ENCODE measurements at places on chromosomes 1 and 21. TPM values are rescaled to one million over a fixed set of nuclear protein-coding genes. Genes with fewer than 3 reads are reported as not detected.

GRCh38 chr1:18722270-18722669 is 91.6 kb downstream of the PAX7 start:
- DNase-seq, result no peak

GRCh38 chr1:78620666-78621065 is 418 bp downstream of the IFI44L start:
- no peak for DNase-seq

GRCh38 chr21:46596201-46596600 is 8.7 kb downstream of the S100B start:
- no peak for DNase-seq

- no peak for DNase-seq
These were observed 78.1 kb downstream of the KCNJ15 start for GRCh38 chr21:38334866-38335265.

DNA sequence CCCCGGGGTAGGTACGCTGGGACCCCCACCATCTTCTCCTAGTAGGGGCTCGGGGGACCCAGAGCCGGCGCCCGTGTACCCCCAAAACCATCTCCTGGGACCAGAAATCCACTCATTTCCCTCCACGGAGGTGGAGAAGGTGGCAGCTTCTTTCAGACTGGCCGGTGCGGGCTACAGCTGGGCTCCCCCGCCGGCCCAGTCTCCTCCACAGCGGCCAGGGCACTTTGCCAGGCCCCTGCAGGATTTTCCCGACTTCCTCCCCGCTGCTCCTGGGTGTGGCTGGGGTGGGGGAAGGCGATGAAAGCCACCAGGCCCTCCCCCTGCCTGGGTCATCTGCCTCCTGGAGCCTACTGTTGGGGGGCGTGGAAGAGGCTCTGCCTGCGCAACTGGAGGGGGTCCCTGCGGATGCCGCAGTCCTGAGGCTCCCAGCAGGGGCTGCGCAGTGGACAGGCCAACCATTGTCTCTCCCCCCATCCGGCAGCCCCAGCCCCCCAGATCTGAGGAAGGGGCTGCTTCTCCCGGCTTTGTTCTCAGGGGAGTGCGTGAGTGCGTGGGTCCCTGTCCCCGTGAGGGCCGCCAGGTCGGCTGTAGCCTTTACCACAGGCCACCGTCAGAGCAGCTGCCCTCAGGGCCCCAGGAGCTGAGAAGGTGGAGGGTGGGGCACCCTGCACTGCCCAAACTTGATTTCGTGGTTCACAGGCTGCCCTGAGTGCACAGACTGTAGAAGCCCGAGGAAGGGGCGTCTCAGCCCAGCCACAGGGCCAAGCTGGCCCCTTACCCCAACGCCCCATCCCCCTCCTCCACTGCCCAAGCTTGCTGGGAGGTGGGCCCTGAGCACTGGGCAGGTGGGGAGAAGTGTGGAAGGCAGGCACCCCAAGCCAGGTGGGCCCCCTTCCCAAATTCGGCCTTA is 1.3 kb downstream of the AGRN start:
- peak; percentile 70 for DNase-seq

DNA sequence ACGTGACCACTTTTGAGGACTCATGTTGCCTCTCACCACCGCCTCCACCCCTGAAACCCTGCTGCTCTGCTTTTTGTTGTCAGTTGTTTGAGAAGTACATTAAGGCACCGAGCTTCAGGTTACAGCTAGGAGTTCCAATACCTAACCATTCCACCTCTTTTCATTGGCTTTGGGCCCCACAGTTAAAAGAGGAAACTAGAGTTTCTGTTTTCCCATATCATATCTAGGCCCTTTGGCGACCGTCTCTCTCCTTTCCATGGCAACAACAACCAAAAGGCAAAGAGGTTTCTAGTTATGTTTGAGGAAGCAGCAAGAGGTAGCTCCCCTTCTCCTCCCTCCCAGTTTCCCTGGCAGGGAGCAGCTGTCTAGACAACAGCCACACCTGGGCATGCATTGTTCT is 5.9 kb downstream of the ANKRD35 start:
- DNase-seq, result no peak

DNA sequence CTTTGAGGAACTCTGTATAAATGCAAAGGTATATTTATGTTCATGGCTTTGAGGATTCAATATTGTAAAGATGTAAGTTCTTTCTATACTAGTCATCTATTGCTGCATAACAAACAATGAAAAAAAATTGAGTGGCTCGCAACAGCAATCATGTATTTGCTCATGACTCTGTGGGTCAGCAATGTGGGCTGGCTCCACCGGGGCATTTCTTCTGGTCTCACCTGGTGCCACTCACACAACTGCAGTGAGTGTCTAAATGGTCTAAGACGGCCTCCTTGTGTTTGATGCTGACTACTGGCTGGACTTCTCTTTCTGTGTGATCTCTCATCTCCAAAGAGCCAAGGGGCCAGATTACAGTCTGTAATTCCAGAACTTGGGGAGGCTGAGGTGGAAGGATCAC is 45.1 kb upstream of the EXO1 start:
- DNase-seq, result no peak

- DNase-seq, result no peak
These were observed 158.6 kb downstream of the MIS18A start for GRCh38 chr21:32120230-32120629.

DNA sequence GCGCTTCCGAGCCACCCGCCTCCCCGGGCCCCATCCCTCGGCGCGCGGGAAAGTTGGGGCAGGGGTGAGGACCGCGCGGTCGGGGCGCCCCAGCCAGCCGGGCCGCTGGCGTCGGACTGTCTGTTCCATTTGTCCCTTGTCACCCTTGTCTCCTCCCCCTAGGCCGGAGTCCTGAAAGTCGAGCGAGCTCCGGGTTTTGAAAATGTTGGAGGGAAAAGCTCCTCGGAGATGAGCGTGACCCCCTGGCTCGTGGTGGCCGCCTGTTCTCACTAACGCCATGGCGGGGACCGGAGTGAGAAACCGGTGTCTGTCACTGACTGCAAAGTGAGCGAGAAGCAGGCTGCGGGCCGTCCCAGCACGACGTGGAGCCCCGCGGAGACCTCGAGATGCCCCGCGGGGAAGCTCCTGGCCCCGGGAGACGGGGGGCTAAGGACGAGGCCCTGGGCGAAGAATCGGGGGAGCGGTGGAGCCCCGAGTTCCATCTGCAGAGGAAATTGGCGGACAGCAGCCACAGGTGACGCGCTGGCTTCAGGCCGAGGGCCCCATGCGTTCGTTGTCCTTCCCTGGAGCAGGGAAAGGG is 491 bp downstream of the PER3 start:
- peak; percentile 7 for DNase-seq

- no peak for DNase-seq
These were observed 13.6 kb upstream of the PLPPR4 start for GRCh38 chr1:99250728-99251127.

GRCh38 chr1:152061952-152062351 is 25.1 kb upstream of the S100A11 start:
- DNase-seq, result no peak

DNA sequence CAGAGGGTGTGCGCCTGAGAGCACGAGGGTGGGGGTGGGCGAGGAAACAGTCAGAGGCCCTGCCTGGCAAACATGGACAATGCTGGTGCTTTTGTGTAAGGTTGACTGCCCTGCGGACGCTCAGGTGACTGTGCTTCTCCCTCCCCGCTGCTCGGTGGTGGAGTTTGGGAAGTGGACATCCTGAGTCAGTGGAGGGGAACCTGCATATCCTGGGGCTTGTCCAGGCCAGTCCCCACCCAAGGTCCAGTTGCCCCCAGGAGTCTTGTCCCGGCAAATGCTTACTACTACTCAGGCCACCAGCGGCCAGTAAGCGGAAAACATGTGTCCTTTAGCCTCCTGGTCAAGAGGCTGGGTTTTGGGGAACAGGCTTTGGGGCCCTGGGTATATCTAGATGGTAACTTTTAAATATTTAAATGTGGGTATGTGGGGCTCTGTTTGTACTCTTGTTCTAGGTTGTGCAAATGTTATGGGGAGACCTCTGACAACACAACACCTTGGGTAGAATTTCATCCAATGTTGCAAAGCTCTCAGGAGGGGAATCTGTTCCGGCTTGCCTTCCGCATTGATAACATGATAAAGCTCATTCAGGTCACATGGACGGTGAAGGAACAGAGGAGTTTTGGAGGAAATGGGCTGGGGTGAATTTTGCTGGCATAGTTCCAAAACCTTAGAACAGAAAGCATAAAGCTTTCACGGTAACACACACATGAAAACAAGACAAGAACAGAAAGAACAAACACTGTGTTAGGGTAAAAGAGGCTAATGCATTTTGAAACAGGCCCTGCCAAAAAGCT is 364.9 kb downstream of the PRDM2 start:
- no peak for DNase-seq

- peak; percentile 33 for DNase-seq
These were observed 219.1 kb upstream of the ZC3H12A start for GRCh38 chr1:37255136-37255795.

DNA sequence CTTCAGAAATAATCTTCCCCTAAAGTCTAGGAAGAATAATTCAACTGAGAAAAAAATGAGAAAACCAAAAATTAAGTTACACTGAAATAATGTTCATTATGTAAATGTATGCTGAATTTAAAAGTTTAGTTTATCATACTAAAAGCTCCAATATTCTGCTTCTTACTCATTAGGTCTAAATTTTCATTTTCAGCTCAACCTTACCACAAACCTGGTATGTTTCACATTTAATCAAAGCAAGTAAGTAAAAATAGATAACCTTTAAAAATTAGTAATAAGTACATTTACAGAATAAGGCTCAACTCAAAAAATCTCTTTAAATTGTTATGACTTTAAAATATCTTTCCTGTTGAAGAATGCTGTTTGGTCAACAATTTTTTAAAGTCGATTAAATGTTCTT is 15.0 kb downstream of the BTG3 start:
- DNase-seq, result no peak

DNA sequence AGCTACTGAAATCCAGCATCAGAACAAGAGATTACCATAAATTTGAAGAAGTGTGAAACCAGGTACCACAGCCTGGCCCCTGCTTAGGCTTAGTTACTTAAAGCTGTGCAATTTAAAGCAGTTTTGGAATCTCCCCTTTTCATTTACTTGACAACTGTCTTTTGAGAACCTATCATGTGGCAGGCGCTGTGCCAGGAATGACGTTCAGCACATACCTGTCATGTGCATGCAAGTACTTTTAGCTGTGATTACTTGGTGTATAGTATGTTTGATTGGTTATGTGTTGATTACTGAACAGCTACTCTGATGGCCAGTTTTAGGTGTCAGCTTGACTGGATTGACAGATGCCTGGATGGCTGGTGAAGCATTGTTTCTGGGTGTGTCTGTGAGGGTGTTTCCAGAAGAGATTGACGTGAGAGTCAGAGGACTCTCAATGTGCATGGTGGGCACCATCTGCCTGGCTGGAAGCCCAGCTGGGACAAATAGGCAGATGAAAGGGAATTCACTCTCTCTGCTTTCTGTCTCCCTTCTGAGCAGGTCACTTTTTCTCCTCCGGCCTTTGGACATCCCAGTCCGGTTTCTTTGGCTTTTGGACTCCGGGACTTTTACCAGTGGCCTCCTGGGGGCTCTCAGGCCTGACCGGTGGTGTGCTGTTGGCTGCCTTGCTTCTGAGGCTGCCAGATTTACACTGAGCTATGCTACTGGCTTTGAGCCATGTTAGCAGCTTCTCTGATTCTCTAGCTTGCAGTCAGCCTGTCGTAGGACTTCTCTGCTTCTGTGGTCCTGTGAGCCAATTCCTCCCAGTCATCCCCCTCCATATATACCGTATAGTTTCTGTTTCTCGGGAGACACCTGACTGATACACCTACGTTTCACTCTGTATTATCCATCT is 178.0 kb downstream of the RYR2 start:
- DNase-seq, result no peak

GRCh38 chr1:195113471-195113870 is 1494.8 kb downstream of the KCNT2 start:
- DNase-seq, result no peak

GRCh38 chr1:12001996-12002493 is 17.3 kb upstream of the MIIP start:
- DNase-seq, result no peak

GRCh38 chr1:26364956-26365355 is 7.6 kb downstream of the ZNF683 start:
- no peak for DNase-seq

- peak; percentile 59 for DNase-seq
These were observed 6.2 kb downstream of the ARHGEF16 start for GRCh38 chr1:3460672-3461131.

- peak; percentile 91 for DNase-seq
These were observed 18.6 kb upstream of the BCL10 start for GRCh38 chr1:85295006-85295431.

DNA sequence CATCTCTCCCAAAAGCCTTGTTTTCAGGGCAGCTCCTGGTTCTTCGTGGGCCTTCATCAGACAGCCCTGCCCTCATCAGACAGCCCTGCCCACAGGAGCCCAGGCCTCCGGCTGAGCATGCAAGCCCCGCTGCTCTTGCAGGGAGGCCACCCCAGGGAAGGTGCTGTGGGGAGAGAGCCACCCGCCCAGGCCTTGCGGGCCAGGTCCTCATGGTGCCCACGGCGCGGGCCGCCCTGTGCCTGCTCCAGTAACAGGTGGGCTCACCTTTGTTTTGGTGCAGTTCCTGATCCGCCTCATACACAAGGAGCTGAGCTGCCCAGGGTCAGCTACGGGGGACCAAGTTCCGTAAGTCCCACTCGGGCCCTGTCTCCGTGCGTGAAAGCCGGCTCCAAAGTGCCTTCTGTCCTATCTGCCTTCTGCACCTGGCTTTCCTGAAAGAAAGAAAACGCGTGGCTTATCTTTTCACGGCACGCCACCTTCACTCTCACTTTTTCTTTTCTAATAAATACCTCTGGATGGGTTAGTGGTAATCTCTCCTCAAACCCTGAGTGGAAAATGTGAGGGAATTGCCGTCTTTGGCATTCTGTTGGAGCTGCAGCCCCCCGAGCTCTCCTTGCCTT is 65.9 kb downstream of the SLC37A1 start:
- DNase-seq, result no peak

- peak; percentile 74 for DNase-seq
These were observed 155.9 kb upstream of the RUNX1 start for GRCh38 chr21:35204850-35205541.

- no peak for DNase-seq
These were observed 65.1 kb downstream of the IARS2 start for GRCh38 chr1:220159041-220159440.

Gene ZSWIM5
- total RNA-seq, result 6.5 TPM

Gene SERPINC1
- total RNA-seq, result not detected

Gene PTAFR
- 0.17 TPM for total RNA-seq

Gene LCE1A
- total RNA-seq, result not detected

Gene OR2C3
- total RNA-seq, result not detected

Gene UBXN10
- not detected for total RNA-seq

Gene EFHD2
- total RNA-seq, result 66.8 TPM

Gene CR1
- total RNA-seq, result not detected
